ENCODE measurements at places on chromosomes 7 and 10. TPM values are rescaled to one million over a fixed set of nuclear protein-coding genes. Genes with fewer than 3 reads are reported as not detected.

MINDY4 gene
- total RNA-seq, result 3.5 TPM

PNLIPRP2 gene
- total RNA-seq, result not detected

GRCh38 chr10:129404091-129404490, 63.0 kb upstream of the MGMT start:
- no peak for DNase-seq

GRCh38 chr10:48289501-48290238, 15.2 kb upstream of the FRMPD2 start:
- DNase-seq, result peak; percentile 30

Measured in foreskin keratinocyte (primary cell).